Neural progenitor cell (in vitro differentiated cells): ENCODE measurements at places on chromosomes 12 and 14.

DNA sequence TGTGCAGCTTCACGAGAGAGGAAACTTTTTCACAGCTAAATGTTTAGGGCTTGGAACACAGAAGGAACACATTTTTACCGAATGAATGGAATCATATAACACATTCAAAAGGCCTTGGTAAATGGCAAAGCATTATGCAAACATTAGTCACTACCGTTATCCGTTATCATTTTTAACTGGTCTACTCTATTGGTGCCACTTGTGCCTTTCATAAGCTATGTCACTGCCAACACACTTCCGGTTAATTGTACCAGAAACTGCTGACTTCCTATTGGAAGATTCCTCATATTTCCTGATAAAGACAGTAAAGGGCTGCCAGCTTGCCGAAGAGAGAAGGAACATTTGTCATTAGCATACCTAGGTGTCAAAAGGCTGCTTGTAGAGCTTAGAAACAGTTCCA, 169.2 kb downstream of the APAF1 start:
- no peak for DNase-seq

GRCh38 chr14:43665570-43666267, 841.4 kb downstream of the FSCB start:
- DNase-seq = no peak

- DNase-seq = peak; percentile 76
Observed at GRCh38 chr12:65121049-65121955, at the start of gene WIF1. WIF1 (minus strand) TSS chr12:65121305; CDS start chr12:65121191, 114 bp downstream.

DNA sequence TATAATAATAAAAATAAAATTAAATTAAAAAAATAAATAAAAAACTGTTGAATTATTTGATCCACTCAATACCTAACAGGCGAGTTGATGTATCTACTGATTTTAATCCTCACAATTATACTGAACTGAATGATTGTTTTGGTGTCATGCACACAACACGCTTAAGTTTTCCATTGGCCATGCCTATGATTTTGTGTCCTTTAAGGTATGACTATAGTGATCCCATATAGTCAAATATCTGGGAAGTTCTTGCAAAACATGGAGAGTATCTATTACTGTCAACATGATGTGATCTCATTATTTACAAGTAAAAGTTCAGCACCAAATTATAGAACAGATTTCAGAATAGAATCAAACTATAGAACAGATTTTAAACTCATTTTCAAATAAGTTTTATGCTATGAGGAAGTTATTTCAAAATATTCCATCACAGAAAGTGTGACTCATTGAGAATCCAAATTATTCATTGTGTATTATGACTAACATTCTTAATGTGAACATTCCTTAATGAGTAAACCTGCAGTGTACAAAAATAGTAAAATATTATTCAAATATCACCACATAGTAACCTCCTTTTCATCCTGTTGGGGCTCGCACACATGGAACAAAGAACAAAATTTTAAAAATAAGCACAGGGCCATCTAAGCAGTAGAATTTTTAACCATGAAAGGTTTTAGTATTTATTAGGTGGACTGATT, 190.4 kb downstream of the SLC25A21 start:
- DNase-seq = no peak

GRCh38 chr12:14691560-14691959, 4.8 kb downstream of the GUCY2C start:
- DNase-seq = no peak
